ENCODE measurements at places on chromosomes 3 and 15.

GRCh38 chr3:39096775-39097174, 10.7 kb downstream of the GORASP1 start:
- DNase-seq = no peak

DNA sequence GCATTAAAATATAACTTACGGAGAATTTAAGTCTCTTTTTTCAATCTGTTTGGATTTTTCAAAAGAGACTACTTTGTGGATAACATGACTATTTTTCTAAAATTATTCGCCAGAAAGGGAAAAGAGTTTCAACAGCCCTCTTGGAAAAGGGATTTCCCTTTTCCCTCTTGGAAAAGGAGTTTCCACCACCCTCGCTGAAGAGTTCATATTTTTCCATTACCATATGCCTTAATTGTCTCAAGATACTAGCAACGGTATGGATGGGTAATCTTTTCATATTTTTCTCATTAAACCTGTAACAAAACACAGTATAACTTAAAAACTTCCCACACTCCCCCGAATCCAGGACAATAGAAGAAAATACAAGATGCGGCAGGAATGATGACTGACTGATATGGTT, 66.1 kb upstream of the SPATA12 start:
- no peak for DNase-seq

DNA sequence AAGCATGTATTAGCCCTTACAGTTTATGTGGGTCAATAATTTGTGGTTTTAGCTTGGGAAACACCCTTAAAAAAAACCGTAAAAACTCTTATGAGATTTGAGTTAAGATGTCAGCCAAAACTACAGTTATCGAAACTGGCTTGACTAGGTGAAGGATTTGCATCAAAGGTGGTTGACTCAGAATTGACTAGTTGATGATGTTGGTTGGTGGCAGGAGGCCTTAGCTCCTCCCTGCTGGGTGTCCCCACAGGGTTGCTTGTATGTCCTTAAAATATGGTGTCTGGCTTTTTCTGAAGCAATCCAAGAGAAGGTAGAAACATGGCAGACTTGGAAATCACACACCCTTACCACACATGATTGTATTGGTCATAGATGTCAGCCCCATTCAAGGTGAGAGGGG, 305.1 kb downstream of the ROBO2 start:
- no peak for DNase-seq

DNA sequence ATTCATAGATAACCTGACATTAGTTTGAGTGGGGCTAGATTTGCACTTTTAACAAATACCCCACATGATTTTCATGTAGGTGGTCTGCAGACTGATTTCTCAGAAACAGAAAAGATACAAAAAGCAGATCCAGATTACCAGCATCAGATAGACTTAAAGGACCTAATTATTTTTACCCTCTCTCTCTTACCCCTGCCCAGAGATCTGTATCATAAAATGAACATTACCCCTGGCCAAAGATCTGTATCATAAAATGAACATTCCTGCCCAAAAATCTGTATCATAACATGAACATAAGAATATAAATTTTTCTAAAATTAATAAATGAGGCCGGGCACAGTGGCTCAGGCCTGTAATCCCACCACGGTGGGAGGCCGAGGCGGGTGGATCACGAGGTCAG, 14.6 kb upstream of the TRPC1 start:
- DNase-seq = no peak

GRCh38 chr3:180980611-180981010, 8.9 kb downstream of the DNAJC19 start:
- DNase-seq = no peak

DNA sequence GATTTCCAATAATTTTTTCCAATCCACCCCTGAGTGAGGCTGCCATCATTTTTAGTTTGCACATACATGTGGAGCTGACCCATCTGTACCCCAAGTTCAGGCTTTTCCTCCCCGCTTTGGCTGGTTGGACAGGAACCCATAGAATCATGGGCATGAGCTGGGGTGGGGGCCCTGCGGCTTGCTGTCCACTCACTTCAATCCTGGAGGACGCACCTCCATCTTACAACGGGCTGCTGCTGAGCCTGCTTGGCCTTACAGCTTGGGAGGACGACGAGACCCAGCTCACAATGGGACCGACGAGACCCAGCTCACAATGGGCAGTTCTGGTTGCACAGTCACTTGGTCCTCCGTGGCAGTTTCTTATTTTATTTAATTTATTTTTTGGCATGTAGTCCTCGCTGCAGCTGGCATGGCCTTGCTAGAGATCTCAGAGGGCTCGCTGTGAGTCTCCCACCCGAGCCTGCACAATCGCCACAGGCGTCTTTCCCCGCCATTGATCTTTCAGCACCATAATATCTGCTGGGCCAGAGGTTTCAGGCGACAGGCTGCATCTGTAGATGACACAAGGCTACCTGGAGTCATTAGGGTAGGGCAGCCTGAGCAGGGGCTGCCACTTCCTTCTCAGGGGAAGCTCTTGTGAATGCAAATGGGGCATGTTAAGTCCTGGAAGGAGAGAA, 19.6 kb upstream of the EPHB3 start:
- DNase-seq = no peak

GRCh38 chr15:90934949-90935751, at the start of gene UNC45A:
Gene UNC45A (plus strand): TSS chr15:90935285. CDS start chr15:90935325, 40 bp downstream.
- peak; percentile 88 for DNase-seq

- DNase-seq = no peak
These were observed 266.3 kb downstream of the RPLP1 start for GRCh38 chr15:69718916-69719315.

DNA sequence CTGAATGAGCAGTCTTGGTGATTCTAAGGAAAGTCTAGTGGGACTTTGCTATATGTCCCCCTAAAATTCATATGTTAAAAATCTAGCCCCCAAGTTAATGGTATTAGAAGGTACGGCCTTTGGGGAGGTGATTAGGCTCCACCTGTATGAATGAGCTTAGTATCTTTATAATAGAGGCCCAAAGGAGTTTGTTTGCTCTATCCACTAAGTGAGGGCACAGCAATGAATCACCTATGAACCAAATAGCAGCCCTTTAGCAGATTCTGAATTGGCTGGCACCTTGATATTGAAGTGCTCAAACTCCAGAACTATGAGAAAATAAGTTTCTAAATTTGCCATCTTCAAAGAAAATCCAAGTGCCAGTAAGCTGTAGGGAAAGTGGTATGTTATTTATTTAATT, 187.9 kb downstream of the SUCNR1 start:
- no peak for DNase-seq

DNA sequence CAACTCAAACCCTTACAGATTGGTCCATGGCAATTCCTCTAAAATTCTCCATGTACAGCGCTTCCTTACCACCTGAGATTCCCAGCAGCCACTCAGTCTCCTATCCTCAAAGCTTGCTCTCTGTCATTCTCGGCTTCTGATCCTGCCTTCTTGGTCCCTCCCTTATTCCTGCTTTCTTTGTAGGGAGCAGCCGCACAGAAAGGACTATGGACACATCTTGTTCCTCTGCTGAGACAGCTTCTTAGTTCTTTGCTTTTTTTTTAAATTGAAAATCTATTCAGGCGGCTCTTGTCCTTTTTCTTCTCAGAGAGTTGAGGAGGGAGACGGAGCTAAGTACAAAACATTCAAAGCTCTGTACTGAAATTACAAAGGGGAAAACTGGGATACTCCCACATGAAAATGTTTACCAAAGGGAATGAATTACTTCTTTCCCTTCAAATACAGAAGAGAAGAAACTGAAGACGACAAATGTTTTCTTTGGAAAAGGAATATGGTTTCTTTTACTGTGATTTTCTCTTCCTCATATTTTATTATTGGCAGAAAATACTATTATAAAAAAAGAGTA, 285.1 kb downstream of the IL20RB start:
- no peak for DNase-seq

- no peak for DNase-seq
These were observed 483.2 kb downstream of the TBL1XR1 start for GRCh38 chr3:176714034-176714433.

DNA sequence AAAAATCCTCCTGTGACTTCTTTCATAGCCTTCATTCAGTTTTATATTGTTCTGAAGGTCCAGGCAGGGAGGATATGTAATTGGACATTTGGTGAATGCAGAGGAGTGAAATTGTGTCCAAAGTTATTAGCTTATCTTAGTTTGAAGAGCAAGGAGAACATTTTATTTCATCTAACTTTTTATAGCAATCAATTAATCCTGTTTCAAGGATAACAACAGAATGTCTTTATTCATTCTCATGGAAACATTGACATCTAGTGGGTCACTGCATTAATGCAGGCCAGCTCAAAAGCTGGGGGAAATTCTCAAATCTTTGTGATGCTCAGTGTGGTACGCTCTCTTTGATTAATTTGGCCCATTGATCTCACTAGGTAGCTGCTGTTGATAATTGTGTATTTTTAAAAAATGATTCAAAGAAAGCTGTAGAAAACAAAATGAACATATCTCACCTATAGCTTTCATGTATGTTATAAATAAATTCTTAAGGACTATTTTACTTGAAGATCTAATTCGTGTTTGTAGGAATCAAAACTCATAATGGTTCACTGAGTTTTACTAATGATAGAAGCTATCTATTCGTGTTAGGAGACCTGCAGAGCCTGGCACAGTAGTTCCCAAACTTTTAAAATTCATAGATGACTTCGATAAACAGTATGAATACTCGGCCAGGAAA, 150.8 kb upstream of the KCNMB2 start:
- DNase-seq = no peak

GRCh38 chr15:93019090-93019489, 69.9 kb downstream of the RGMA start:
- no peak for DNase-seq

Data from uterus (tissue), 4 donors.